ENCODE measurements at places on chromosomes 3 and 15.
A peak's percentile ranks its signal among the peaks of the same experiment; 100 is the strongest.

DNA sequence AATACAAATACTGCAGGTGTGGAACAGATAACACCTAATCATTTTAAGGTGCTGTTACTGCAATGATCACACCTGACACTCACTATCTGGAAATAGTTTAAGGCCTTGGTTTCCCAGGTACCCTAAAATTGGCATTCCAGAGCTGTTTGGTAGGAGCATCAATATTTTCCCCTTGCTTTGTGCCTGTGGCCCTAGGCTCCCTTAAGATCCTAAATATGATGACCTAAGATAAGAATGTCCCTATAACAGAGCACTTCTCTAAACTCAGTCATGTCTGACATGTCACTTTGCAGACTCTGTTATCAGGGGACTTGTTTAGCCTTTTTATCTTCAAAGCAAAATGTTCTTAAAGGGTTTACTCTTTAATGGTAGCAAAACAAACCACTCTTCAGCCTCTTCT, 115.9 kb upstream of the STRIT1 start:
- DNase-seq = no peak

DNA sequence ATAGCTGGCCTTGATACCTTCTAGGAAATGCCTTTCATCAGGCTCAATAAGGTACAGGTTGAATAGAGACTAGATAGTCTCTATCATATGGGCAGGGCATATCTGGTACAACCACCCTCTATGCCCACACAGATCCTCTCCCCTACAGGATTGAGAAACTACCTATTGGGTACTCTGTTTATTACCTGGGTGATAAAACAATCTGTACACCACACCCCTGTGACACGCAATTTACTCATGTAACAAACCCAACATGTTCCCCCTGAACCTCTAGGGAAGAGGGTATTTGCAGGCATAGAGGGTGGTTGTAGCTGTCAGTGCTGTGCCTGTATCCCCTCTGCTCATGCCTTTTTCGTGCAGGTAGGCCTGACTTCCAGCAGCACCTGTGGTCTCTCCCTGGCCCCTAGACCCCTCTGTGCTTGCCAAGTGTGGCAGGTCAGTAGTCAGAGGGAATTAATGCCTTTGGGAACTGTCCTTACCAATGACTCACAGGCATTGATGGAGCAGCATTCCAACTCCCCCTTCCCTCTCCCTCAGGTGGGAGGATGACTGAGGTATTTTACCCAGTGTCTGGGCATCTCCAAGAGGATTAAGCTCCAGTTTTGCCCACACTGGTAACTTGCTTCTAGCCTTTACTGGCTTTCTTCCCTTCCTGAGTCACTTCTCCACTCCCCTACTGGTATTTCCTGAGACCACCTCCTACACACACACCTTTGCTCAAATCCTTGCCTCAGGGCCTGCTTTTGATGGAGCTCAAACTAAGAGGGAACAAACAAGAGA, 18.3 kb downstream of the CLSTN2 start:
- no peak for DNase-seq

GRCh38 chr15:36426691-36427090, 152.7 kb upstream of the CDIN1 start:
- DNase-seq = no peak

- DNase-seq = no peak
Measured at GRCh38 chr3:86914670-86915069, 76.3 kb downstream of the VGLL3 start.

DNA sequence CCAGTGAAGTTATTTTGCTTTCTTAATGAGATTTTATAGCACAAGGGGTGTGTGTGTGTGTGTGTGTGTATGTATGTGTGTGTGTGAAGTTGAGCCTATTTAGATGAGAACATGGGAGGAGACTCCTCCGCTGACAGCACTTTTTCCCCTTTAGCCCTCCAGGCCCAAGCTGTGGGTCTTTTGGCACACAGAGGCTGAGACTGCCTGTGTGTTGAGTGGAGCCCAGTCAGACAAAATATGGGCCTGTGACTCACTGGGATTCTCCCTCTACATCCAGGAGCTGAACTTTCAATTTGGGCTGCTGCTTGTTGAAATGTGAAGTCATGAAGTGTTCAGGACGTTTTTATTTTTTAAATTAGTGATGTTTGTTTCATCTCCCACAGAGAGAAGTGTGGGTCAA, 108.0 kb downstream of the MFSD1 start:
- no peak for DNase-seq

- no peak for DNase-seq
Measured at GRCh38 chr3:138351151-138351550, 2.8 kb downstream of the MRAS start.

DNA sequence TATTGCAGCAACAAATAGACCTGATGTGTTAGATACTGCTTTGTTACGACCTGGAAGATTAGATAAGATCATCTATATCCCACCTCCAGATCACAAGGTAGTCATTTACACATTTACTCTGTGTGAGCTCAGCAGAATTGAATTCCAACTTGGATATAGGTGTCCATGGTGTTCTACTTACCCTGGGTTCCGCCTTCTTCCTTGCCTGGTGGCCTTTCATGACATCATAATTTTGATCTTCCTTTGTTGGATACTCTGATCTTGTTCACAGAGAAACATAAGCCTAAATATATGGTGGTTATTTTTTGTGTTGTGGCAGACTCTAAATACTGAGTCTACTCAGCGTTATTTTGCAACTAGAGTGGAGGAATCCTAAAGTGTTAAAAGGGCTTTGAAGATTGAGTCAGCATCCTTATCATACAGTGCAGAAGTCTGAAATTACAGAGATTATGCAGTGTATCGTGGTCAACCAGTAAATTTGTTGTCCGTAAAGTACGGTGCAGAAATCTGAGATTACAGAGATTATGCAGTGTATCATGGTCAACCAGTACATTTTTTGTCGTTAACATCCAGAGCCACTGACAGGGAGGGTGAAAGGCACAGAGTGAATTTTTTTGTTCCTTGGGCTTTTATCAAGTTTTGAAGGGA, 39.1 kb upstream of the GATM start:
- DNase-seq = no peak

GRCh38 chr15:41839781-41840491, 1.3 kb downstream of the PLA2G4B start:
- no peak for DNase-seq

DNA sequence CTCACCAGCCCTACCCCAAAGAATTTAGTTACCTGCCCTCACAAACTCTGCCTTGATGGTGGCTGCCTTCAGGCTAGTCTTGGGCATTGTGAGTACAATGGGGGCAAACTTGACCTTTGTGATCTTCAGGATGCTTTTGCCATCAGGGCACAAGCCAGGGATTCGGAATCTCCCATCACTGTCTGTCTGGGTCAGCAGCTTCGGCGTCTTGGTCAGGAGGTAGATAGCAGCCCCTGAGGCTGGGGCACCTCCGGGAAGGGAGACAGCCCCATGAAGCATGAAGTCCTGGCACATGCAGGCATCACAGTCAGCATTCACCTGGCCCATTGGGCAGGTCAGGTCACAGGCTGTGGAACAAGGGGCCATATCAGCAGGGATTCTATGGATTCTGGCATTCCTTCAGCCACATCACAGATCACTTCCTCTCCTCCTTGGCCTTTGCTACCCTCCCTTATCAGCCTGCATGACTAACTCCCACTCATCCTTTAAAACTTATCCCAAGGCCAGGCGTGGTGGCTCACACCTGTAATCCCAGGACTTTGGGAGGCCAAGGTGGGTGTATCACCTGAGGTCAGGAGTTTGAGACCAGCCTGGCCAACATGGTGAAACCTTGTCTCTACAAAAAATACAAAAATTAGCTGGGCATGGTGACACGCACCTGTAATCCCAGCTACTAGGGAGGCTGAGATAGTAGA, 6.9 kb downstream of the CILP start:
- DNase-seq = peak; percentile 7

DNA sequence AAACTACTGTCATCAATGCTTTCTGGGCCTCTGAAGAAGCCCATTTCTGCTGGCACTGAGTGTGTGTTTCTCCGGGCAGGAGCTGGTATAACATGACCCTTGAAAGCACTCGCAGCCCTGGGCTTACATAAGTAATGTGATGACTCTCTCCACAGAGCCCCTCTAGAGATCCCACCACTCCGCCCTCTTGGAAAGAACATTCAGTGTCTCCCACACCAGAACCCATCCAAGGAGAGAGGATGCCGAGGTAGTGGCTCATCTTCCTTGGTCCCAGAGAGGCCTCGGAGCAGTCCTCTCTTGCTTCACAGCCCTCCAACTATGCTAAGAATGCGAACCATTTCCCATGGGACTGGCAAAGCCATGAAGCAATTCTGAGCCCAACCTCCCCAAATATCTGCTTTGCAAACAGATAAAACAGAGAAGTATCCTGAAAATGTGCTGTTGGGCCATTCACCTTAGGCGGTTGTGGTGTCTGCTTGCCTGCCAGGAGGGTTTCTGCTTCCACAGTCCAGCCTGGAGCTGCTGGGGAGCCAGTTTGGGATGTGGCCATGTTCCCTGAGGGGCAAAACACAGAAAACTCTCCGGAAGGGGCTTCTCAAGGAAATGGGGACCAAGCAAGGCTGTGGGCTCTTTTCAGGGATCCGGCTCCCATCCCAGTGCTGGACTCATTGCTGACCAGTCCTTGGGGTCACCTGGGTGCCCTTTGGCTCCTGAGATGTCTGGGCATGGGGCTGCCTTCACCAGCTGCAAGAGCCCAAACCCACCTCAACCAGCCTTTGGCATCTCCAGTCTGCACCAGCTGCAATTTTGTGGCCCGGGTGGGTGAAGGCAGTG, 47.3 kb downstream of the AMOTL2 start:
- DNase-seq = peak; percentile 99

- no peak for DNase-seq
Measured at GRCh38 chr15:86653344-86654197, 573.9 kb downstream of the AGBL1 start.

- no peak for DNase-seq
Measured at GRCh38 chr15:81780966-81781365, 264.9 kb downstream of the MEX3B start.

DNA sequence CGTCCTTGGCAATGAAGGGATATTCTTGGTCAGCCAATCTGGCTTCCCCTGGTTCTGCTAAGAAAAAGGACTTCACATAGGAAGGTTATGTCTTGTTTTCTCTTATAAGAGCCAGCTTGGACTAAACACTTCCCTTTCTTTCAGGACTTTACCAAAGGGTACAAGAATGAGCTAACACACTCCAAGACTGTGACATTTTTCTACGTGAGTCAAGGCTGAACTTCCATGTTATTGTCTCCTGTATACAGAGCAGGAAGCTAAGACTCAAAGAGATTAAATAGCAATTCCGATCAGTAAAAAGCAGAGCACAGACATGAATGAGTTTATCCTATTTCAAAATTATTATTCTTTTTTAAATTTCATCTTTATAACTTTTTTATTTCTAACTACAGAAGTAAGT, 63.3 kb upstream of the STT3B start:
- DNase-seq = no peak

GRCh38 chr15:41564286-41564959, 5.4 kb downstream of the TYRO3 start:
- DNase-seq = no peak
